ENCODE measurements at places on chromosomes 4 and X. TPM values are rescaled to one million over a fixed set of nuclear protein-coding genes. Genes with fewer than 3 reads are reported as not detected.

Gene SUPT20HL1
- total RNA-seq, result not detected

Gene GATA1
- not detected for total RNA-seq

Gene SOD3
- total RNA-seq, result not detected

Gene CYLC1
- total RNA-seq, result not detected

Gene GLOD5
- not detected for total RNA-seq

Gene SLITRK2
- total RNA-seq, result not detected

Gene AR
- total RNA-seq, result 0.02 TPM

Gene ZDHHC15
- total RNA-seq, result not detected

Gene DGAT2L6
- total RNA-seq, result not detected

Gene NSDHL
- 16.3 TPM for total RNA-seq

Gene PABPC5
- total RNA-seq, result not detected

Gene CD99L2
- 15.7 TPM for total RNA-seq

Gene FRAS1
- not detected for total RNA-seq

Gene FATE1
- total RNA-seq, result not detected

Gene MAGEA3
- total RNA-seq, result not detected

Gene HAND2
- not detected for total RNA-seq

Gene TEX13D
- total RNA-seq, result not detected

Gene SPANXN3
- not detected for total RNA-seq

Gene FAM53A
- 1.9 TPM for total RNA-seq

Gene MID1IP1
- total RNA-seq, result 61.7 TPM

Gene IKBKG
- total RNA-seq, result 47.9 TPM

Gene PASD1
- total RNA-seq, result not detected

Gene DKK2
- not detected for total RNA-seq

Gene RTL5
- total RNA-seq, result 0.07 TPM

Gene SPATA4
- not detected for total RNA-seq

Gene CCNI
- total RNA-seq, result 178 TPM

Gene IL2
- 4.6 TPM for total RNA-seq

Gene TLR6
- total RNA-seq, result 6.7 TPM

Gene COX7B2
- not detected for total RNA-seq

Gene ODAM
- total RNA-seq, result not detected

Gene CCSER1
- total RNA-seq, result not detected

Gene TCEAL7
- not detected for total RNA-seq

Gene FRMD7
- total RNA-seq, result not detected

Gene FGF13
- not detected for total RNA-seq

Gene GPC3
- 0.07 TPM for total RNA-seq

Gene WNK3
- 0.07 TPM for total RNA-seq

Gene SPACA5
- total RNA-seq, result not detected

Gene PNPLA4
- 4.4 TPM for total RNA-seq

Gene AREG
- 0.27 TPM for total RNA-seq

Gene AFP
- total RNA-seq, result not detected

Gene USP17L29
- total RNA-seq, result not detected

Gene ARMCX2
- total RNA-seq, result 3.4 TPM

Gene MMRN1
- total RNA-seq, result 0.27 TPM

Gene NPNT
- not detected for total RNA-seq

Gene CYSLTR1
- 58.0 TPM for total RNA-seq

Gene OTC
- total RNA-seq, result not detected

Gene SULT1B1
- 8.1 TPM for total RNA-seq

Gene NXF2
- total RNA-seq, result not detected

Gene RNF128
- not detected for total RNA-seq

Gene PAGE4
- not detected for total RNA-seq

Gene ADGRG4
- not detected for total RNA-seq
